ACHN (cell line): ENCODE measurements at places on chromosomes 16 and 17.

DNA sequence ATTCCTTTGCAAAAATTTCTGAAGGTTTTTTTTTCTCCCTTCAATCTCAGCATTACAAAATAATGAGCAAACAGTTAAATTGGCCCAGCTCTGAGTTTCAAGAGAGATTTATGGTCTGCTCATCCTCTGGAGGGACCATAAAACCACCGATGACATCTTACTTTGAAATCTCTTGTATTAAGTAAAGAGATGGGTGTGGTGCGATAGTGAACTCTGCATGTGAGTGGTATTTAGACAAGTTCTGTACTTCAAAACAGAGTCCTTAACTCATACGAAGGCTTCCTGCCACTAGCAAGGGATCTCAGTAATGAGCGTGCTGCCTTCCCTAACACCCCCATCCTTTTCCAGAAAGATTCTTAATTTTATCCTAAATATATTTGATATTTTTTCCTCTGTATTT, 2.1 kb downstream of the FAM20A start:
- no peak for DNase-seq

GRCh38 chr17:76122431-76123190, 18.4 kb downstream of the FOXJ1 start:
- no peak for DNase-seq

DNA sequence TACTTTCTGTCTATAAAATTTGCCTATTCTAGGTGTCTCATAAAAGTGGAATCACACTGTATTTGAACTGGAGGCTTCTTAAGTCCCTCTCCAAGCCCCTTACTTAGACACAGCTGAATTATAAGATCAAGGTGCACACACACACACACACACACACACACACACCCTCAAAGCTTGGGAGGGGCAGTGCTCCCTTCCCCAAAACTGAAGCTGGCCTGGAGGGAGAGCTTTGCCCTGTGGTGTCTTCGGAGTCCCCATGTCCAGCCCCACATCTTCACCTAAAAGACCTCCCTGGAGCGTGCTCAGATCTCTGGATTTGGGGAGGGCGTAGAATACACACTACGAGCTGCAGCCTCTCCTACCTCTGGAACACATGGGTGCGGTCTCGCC, 828 bp downstream of the EMP2 start:
- DNase-seq = no peak

- no peak for DNase-seq
Measured at GRCh38 chr16:70601576-70602575, 44.5 kb upstream of the IL34 start.

DNA sequence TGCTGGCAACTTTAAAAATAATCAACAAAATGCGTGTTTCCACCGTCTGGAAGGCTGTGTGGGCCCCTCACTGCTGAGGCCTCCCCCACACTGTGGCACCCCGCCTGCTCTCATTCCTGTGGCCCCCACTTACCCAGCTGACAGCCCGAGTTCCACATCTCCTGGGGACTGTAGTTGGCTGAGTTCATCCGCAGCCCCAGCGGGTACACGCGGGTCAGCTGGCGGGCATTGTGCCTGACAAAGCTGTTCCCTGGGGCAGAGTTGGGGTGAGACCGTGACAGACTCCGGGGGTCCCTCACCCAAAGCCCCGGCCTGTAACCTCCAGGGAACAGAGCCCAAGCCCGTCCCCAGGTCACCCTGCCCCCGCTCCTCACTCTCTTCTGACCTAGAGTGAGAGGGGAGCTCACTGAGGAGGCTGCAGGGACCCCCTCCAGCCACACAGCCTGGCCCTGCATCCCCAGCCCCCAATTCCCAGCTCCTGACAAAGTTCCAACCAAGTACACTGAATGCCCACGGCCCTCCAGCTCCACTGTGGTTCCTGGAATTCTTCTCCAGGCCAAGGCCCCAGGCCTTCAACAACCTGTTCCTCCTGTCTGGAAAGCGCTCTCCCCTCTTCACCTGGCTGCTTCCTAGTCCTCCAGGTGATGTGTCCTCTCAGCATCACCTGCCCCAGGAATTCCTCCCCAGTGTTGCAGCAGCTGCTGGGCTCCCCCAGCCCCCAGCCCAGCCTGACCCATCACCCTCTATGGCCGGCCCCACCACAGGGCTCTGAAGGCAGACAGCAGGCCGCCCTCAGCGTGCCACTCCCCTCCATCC, 18.0 kb downstream of the PLCD3 start:
- DNase-seq = no peak

DNA sequence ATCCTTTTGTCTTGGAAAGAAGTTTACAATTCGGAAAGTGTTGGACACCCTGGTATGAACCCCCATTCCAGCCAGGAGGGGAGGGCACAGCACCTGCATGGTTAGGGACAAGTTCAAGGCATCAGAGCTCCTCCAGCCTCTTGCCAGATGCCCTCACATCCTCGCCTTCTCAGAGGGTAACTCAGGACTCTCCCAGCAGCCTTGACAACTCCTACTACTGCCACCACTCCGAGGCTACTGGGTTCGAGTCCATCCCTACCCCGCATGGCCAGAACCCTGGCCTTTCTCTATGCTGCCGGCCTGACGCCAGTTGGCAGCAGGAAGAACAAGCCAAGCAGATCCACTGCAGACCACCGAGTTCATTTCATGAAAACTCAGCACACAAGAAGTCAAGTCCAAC, 34.1 kb downstream of the AXIN2 start:
- no peak for DNase-seq

DNA sequence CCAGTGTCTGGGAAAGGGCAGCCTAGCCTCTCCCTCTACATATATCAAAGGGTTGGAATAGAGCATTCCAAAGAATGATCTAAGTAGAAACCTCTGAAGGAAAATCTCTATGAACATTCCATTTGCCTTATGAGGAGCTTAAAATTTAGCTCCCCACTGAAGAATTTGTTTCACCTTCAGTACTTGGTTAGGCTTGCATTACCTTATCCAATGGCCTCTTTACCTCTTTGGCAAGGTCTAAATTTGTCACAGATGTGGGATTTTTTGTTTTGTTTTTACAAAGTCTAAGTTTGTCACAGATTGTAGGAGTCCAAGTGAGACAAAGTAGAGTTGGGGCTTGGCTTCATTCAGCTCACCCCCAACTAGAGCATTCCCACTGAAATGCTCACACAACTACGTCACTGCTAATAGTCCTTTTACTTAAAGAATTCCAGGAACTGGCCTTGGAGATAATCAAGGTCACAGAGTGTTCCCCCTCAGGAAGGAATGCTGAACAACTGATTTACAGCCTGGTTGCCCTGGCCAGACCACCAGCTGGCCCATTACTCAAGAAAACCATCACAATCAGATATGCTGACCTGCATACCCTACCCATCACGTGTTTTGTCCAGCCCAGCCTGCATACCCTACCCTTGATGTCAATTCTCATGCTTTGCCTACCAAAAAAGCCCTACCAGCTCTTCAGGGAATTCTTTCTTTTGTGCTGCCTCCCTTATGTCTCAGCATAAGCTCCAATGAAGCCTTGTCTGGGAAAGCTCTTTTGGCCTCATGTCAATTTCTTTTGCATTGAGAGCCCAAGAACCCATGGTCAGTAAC, 26.5 kb upstream of the PPM1D start:
- peak; percentile 73 for DNase-seq

- no peak for DNase-seq
Measured at GRCh38 chr16:80449392-80449791, 91.4 kb upstream of the DYNLRB2 start.

- no peak for DNase-seq
Measured at GRCh38 chr16:57132470-57132869, 40.1 kb downstream of the CPNE2 start.

GRCh38 chr17:7835814-7836595, 2.0 kb downstream of the KDM6B start:
- DNase-seq = peak; percentile 71

GRCh38 chr16:46807336-46807735, 23.6 kb downstream of the C16orf87 start:
- DNase-seq = no peak

DNA sequence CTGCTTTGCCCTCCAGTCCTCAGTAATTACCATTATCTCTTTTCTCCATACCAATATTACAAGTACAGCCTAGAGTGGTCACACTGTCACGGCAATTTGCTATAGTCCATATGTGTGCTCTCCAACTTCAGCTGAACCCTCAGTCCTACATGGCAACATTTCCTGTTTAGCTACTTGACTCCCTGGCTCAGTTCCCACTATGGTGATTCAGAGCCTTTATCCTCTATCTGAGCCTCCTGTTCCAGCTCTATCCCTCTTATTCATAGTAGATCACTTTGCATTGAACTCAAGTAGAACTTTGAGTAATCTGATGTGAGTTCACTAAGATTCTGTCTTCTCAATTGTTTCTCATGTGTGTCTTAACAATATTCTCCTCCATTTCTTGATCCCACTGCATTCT, 43.7 kb upstream of the GOSR1 start:
- DNase-seq = peak; percentile 81

DNA sequence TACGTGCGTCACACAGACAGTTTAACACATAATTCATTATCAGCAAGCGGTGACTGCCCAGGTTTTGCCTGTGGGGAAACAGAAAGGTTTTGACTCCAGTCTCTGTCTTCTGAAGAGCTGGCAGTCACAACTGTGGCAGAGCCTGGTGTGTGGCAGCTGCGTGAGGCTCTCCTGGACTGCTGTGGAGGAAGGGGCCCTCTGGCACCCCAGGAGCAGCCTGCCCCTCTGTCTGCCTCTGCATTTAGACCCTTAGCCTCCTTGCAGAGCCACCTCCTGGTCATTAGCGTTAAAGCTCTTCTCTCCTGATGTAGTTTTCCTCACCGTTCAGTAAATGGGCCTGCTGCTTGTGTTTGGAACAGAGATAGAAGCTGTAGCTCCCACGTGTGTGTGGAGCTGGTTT, 10.9 kb downstream of the RAB40C start:
- DNase-seq = no peak

GRCh38 chr17:288802-289356, 63.7 kb downstream of the RPH3AL start:
- no peak for DNase-seq

DNA sequence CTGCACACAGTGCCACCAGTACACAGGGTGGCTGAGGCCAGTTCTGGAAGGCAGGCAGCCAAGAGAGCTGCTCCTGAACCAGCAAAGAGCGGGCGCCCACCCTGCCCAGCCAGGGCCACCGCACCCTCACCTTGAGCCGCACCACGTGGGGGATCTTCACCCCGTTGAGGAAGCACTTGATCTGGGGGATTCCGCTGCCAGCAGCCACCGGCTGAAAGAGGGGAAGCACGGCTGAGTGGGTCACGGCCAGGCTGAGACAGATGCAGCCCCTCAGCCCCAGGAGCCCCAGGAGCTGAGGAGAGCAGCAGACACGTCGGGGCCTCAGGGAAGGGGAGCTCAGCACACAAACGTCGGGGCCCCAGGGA, 14.6 kb upstream of the CCDC154 start:
- DNase-seq = no peak

DNA sequence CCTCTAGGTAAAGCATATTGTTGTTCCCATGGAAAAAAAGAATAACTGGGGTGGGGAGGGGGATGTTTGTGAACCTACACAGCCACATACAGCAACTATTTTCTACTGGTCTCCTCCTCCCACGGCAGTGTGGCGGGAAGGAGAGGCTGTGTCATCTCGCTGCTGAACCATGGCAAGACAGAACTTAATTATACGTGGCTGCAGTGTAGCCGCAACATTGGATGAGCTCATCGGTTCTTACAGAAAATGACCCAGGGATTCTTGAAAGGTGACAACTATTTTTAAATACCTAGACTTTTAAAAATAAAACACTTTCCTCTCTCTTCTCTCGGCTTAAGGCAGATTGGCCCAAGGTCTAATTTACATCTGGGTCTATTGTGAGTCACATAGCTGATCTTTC, 19.8 kb upstream of the TEKT3 start:
- DNase-seq = no peak
